ENCODE measurements at places on chromosomes 16 and 17.

DNA sequence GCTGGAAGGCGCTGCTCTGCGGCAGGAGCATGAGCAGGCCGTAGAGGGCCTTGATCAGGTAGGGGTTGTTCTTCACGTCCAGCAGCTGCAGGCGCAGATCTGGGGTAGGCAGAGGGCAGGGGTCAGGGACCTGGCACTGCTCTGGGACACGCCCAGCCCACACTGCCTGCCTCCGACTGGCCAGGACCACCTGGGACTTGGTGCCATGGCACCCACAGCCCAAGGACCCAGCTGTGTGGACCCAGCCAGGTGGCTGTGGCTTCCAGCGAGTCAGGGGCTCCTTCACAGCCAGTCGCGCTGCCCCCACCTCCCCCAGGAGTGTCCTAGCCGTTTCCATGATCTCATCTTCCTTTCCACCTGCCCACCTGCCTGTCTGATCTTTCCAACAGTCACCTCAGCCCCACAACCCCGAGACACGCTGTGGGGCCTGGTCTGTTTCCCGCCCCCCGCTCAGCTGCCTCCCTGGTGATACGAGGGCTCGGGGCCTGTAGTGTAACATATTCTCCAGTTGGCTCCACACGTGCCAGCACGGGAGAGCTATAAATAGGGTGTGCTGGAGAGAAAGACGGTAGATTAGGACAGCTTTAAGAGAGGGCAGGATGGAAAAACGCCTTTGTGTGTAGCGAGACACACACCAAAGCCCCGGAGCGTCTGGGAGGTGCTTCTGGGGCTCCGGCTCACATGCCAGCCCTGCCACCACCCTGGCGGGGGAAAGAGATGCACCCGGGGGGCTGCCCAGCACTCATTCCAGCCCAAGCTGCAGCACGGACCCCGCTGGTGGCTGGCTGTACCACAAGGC, 7.2 kb upstream of the MTSS2 start:
- DNase-seq, result no peak

DNA sequence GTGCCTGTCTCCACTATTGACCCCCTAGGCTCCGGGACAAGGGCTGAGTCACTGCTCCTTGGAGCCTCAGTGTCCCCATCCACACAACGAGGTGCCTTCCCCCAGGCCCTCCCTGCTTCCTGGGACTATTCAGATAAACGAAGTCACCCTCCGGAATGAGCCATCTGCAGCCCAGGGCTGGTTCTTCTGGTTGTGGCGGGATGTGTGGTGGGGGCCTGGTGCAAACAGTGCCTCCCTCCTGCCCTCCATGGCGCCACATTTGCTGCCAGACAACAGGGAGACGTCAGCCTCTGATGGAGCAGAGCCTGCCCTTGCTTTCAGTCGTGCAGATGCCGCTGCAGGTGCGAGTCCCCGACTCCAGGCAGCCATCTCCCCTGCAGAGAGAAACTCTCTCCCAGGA, 5.1 kb upstream of the KRT16 start:
- DNase-seq, result no peak

- no peak for DNase-seq
Measured at GRCh38 chr16:69095193-69095592, 10.3 kb upstream of the HAS3 start.

GRCh38 chr16:68644715-68645493, at the start of gene CDH3:
TSS of gene CDH3 (plus strand) at chr16:68645310. CDS start at chr16:68645380, 70 bp downstream.
- DNase-seq, result no peak

DNA sequence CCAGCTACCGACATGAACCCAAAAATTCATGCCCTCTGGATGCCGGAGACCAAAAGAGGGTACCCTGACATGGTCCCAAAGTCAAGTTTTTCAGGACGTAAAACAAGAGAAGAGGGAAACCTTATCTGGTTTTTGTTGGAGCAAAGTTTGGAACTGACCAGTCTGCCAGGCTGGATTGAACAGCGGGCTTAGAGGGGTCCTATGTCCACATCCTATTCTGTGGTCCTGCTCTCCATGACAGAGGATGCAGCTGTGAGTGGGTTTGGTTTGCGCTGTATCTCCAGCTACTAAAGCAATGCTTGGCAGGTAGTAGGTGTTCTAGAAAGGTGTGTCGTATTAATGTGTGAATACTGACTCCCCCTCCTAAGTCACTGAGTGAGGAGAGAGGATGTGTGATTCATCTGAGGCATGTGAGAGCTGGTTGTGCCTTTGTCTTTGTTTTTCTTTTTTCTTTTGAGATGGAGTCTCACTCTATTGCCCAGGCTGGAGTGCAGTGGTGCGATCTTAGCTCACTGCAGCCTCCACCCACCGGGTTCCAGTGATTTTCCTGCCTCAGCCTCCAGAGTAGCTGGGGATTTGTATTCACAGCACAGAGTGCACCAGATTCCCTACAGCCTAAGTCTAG, 31.0 kb downstream of the PMM2 start:
- DNase-seq, result no peak

- no peak for DNase-seq
Measured at GRCh38 chr17:9865586-9865985, 39.5 kb downstream of the RCVRN start.

DNA sequence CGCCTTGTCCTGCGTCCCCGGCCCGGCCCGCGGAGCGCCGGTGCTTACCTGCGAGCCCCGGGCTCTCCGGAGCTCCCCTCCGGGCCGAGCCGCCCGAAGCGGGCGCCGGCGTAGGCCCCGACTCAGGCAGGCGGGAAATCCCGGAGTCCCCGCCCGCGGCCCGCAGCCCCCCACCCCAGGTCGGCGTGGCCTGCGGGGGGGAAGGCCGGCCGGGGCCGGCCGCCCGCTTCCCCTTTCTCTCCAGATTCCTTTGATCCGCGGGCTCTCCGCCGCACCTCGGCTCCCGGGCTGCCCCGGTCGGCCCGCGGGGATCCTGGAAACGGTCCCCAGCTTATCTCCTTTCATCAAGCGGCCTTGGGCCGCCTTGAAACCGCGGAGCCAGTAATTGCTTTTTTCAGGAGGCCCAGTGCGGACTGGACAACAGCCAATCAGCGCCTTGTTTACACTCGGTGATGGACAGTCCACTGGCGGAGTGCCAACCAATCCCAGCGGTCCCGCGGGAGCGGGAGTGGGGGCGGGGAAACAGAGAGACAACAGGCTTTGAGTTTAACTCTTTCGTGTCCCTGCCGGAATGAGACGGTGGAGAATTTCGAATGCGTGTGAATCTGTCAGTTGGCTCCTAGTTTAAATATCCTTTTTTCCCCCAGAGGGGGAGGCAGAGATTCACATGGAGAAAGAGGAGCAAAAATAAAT, 1.4 kb upstream of the BAHCC1 start:
- peak; percentile 82 for DNase-seq

GRCh38 chr17:44761932-44762810, 3.4 kb downstream of the ADAM11 start:
- DNase-seq, result no peak

DNA sequence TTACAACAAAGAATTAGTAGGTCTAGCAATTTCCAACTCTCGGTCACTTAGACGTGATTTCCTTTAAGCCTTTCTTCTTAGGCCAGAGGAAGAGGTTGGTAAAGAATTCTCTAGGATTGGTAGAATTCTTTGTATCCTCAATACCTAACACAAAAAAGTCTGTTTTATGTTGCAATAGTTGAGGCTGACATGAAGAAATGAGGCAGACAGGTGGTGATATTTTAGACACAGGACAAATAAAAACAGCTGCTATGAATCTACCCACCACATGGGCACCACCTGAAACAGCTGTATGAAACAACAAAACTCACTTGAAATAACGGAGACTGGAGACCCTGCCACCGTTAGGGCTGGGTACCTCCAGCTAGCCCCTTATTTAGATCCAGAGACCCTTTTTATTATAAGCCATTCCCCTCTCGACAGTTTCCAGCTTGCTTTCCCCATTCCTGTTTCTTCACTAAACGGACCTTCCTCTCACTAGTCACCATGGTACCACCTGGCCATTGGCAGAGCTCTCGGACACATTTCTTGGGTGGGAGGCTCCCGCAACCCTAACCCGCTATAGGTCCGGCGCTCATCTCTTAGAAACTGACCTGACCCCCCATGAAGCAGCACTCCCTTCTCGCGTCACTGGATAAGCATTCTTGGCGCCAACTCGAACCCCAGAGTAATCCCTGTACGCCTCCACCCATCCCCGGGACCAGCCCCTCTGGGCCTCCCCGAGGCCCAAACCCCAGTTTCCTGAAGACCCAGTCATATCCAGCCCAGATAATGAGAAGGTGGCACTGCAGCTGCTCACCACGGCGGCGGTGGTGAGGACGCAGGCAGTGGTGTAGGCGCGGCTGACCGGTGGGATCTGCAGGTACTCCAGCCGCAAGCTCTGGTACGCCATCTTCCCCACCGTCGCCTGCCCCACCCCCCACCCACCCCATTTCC, at the start of gene DERL2:
Gene DERL2 (minus strand): TSS at position 909 of the 936 bp plus-strand sequence. CDS start 17 bp downstream, at position 892.
- no peak for DNase-seq

DNA sequence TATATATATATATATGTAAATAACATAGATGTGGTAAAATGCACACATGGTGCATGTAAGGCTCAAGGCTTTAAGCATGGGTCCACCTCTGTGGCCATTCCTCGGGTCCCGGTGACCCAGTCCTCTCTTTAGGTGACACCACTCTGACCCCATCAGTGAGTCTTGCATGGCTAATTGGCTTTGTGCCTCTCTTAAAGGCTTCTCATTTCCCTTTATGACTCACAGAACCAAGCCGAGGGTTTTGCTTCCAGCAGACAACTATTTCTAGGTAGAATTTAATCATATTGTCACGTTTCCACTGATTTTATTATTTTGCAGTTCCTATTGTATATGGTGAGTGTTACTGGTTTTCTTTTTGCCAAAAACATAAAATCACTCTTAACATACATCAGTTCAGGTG, 59.7 kb downstream of the PLCG2 start:
- no peak for DNase-seq

DNA sequence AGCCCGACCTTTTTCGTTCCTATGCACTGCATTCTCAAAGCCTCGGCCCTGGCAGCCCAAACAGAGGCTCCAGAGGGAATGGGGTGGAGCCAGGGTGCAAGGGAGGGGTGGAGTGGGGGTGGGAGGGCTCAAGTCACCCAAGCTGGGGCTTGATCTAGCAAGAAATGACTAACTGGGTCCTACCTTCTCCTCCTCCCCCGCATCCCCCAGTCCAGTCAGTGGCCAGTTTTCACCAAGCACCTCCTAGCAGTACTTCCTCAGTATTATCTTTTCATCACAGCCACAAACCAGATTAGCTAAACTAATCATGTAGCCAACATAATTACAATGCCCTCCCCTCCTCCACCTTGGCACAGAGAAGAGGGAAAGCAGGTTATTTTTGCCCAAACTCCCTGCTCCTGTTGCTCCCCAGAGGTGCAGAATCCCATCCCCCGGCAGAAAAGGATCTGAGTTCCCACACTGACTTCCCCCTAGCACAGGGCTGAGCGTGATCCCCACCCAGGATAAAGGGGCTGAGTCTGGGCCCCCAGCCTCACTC, 2.2 kb downstream of the JUP start:
- DNase-seq, result no peak

GRCh38 chr16:56983211-56983751, 6.1 kb upstream of the NLRC5 start:
- no peak for DNase-seq

DNA sequence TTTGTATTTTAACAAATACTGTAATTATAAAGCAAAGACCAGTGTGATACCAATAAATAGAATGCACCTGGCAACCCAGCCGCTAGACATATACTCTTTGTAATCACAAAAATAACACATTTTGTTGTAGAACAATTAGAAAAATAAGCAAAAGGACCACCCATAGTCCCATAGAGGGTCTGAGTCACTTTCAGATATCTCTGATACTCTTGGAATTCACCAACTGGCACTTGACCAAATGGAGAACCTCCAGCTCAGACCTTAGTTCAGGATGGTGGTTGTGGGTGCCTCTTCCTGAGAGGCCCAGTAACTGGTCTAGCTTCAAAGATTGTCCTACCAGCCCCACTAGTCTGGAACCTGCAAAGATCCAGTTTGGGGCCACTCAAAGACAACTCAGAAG, 789 bp upstream of the TERF2 start:
- no peak for DNase-seq

DNA sequence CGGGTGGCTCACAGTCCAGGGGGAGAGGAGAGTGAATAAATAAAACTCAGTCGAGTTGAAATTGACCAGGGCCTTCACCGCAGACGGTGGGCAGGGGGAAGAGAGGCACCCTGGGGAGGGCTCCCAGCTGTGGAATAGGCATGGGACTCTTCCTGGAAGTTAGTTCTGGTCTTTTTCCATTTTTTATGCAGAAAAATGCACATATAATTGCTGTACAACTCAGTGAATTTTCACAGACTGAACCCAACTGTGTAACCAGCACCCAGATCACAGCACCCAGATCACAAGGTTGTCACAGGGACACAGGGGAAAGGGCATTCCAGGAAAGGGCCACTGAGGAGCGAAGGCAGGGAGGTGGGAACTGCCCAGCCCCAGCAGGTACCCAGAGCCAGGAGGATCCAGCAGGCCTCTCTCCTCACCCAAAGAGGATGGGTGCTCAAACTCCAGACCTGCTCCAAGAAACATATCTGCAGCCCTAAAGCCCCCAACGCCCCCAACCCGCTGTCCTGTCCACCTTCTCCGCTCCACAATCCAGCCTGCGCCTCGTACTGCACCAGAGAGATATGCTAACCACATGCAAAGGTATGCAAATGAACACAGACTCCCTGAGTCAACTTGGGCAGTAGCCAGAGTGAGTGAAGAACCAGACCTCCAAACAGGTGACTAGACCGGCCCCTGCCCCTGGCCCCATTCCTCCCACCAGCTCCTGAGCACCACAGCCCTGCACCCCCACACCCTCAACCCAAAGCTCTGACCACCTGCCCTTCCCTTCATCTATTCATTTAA, 29.1 kb upstream of the EIF1 start:
- no peak for DNase-seq

- no peak for DNase-seq
Measured at GRCh38 chr16:84119368-84119767, 2.6 kb upstream of the MBTPS1 start.

DNA sequence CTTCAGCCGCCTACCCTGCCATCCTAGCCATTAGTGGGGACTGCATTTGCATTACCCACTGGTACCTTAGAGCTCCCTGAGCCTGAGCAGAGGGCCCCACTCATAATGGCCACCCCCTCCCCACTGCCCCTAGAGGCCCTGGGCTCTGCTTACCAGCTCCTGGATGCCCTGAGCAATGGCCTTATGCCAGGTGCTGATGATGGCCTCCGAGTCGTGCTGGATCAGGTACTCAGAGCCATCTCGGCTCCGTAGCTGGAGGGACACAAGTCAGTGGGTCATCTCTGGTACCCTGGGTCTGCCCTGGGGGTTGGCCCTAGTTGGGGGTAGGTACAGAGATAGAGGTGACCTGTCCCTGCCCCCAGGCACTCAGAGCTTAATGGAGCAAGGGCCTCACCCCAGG, 34.9 kb downstream of the ARHGAP27 start:
- no peak for DNase-seq

All from stimulated activated CD4-positive, alpha-beta T cell treated with anti-CD3 and anti-CD28 coated beads, Interleukin-4, amount 100 ng/mL, for 48 hours (primary cell).